Stimulated activated CD4-positive, alpha-beta T cell treated with anti-CD3 and anti-CD28 coated beads, TNF-alpha, amount 100 ng/mL, for 1 hour (primary cell): ENCODE measurements at places on chromosomes 12 and 14.

DNA sequence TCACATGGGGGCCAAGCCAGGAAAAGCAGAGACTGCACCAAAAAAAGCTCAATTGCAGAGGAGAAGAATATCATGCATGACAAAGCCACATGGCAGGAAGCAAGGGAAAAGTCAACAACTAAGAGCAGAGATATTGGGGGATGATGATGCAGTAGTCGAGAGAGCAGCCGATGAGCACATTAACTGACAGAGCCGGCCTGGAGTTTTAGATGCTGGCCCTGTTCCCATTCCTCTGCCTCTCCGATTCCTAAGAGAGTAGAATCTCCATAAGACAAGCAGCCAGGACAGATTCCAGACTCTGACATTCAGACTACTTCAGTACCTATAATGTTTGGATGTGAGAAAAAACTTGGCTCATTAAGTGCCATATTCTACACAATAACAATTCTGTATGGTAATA is 155.9 kb downstream of the KCNH5 start:
- DNase-seq: no peak

DNA sequence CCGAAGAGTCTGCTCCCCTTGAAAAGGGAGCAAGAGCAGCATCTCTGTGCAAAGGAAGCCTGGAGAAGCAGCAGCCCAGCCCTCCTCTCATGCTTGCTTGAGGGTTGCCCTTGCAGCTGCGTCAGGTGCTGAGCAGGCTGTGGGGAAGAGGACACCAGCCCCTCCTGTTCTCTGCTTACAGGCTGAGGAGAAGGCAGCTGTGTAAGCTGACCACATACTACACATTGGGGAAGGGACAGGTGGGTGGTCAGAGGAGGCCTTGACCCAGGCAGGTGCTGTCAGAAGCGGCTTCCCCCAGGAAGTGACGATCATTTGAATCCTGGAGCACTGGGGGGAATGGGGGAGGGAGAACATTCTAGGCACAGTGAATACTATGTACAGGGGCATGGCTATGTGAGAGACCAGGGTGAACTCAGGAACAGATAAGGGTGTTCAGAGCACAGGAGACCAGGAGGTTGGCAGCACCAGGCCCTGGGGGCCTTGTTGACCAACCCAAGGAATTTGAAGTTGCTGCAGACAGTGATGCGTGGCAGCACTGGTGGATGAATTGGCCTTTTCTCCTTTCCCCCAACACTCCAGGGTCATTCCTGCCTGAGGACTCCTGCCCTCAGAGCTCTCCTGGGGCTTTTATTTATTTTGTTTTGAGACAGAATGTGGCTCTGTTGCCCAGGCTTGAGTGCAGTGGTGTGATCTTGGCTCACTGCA is 2.7 kb upstream of the KLC1 start:
- DNase-seq: no peak

GRCh38 chr12:95197636-95198035 is 19.6 kb downstream of the FGD6 start:
- no peak for DNase-seq

DNA sequence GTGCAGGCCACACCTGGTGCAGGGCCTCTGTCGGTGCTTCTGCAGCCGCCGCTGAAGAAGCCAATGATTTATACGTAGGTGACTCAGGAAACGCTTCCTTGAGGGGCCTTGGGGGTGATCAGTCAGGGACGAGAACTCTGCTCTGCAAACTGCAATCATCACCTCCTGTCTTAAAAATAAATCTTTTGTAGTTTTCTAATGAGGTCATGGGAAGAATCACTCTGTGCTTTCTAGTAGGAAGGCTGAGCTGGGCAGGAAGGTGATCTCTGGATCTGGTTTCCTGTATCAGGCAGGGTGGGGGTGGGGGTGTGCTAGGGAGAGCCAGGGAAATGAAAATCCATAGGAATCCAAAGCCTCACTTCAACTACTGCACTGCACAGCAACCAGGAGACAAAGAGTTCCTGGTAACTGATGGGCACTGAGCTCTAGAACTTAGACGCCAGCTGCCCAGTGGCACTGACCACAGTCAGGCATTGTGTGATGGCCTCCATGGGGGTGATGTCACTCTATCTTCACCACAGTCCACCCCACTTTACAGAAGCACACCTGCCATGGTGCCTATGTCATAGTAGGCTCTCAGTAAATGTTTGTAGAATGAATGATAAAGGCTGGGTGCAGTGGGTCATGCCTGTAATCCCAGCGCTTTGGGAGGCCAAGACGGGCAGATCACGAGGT is 292.4 kb upstream of the PWP1 start:
- no peak for DNase-seq

DNA sequence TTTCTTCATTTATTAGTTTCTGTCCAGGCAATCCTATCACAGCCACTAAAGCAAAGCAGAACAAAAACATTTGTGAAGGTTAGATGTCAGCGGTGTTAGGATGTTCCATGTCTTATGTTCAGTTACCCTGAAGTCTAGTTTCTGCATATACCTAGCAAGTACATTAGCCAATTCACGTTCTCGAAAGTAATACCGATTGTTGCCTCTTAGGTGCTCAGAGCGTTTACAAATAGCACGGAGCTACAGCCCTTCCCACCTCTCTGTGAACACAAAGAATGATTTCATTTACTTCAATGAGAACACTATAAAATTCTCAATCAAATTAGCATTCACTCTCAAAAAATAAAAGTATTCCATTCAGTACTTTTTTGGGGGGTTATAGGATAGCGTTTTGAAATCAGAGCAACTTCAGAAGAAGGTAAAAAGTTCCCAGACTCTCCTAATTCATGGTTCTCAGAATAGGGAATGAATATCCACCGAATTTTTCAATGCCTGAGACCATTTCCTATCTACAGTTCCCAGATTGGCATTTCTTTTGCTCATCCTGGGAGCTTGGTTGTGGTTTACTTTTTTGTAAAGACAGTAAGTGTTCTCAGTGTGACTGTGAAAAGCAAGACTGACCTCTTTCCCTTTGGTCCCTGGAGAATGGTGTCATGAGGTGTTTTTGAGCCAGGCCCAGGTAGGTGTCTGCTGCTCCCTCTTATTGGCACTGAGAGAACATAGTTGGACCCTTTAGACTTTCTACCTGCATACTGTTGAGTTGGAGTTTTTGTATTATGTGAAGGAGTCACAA is 488.0 kb upstream of the RGS6 start:
- no peak for DNase-seq

DNA sequence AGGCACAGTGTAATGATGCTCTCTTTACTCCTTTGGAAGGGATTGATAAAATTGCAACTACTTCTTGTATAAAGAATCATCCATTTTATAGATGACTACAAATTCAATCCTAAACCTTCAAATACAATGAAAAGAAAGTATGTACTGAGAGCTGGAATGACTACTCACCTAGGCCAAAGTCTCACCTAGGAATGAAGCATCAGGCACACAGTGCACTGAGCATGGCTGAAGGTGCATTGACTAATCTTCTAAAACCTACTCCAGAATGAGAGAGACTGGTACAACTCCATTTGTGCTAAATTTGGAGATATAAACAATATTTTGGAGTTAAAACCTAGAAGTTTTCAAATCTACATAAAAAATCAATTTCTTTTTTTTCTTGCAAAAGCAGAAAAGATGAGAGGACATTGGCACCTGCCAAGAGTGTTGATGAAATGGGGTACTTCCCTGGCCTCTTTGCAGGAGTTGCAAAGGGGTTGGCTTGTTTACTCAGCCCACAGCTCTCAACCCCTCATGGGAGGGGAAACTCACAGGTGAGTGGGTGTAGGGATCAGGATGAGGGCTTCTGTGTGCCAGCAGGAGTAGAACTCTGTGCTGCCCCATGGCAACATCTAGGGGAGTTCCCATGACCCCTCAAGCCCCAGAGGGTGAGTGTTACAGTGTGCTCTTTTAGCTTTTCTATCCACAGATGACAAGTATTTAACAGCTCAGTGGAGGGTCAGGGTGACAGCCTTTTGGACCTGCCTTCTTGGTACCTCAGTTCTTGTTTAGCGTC is 31.3 kb downstream of the CLECL1 start:
- DNase-seq: no peak
